ENCODE measurements at places on chromosomes 2 and 18.

DNA sequence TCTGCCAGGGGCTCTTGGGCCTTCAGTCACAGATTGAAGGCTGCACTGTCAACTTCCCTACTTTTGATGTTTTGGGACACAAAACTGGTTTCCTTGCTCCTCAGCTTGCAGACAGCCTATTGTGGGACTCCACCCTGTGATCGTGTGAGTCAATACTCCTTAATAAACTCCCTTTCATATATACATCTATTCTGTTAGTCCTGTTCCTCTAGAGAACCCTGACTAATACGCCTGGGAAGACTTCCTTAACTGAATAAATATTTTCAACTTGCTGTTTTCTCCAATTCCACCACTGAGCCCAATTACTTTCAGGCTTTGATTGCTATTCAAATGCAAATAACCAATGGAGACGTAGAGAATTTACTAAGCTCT, 61.4 kb upstream of the CCDC195 start:
- DNase-seq, result no peak

- DNase-seq, result no peak
Measured at GRCh38 chr2:153871231-153872221, at the start of gene GALNT13. TSS of gene GALNT13 (plus strand) at chr2:153871922.

GRCh38 chr2:40803900-40804299, 352.0 kb upstream of the SLC8A1 start:
- DNase-seq, result no peak

- no peak for DNase-seq
Measured at GRCh38 chr2:223041527-223042109, 10.4 kb upstream of the KCNE4 start.

GRCh38 chr2:197071790-197072436, 145.4 kb upstream of the PGAP1 start:
- no peak for DNase-seq

DNA sequence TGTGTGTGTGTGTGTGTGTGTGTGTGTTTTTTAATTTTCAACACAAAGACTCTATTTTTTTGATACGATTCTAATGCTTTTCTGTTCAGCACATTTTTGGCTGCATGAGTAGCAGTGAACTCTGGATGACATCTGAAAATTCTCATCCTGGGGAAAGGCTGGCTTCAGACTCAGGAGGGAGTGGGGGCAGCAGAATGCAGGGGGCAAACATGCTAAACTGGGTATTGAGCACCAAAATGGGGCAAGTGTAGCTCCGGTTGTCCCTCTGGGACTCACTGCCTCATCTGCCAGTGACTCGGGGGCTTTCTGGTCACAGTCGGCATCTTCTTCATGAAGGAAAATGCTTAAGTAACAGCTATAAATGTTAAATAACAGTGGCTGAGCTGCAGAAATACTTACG, 116.8 kb upstream of the PID1 start:
- DNase-seq, result no peak

Measured in NCI-H526 (cell line).